Effector memory CD8-positive, alpha-beta T cell (primary cell): ENCODE measurements at places on chromosomes 2 and 18.

GRCh38 chr2:157786663-157787363 is 89.3 kb downstream of the ACVR1 start:
- H3K4me1 ChIP-seq = peaks cover 9% of the 10 kb centered on the region
- no peak for DNase-seq
- H3K4me3 ChIP-seq = no peak overlapping the region
- H3K36me3 ChIP-seq = no peaks in the 10 kb centered on the region

DNA sequence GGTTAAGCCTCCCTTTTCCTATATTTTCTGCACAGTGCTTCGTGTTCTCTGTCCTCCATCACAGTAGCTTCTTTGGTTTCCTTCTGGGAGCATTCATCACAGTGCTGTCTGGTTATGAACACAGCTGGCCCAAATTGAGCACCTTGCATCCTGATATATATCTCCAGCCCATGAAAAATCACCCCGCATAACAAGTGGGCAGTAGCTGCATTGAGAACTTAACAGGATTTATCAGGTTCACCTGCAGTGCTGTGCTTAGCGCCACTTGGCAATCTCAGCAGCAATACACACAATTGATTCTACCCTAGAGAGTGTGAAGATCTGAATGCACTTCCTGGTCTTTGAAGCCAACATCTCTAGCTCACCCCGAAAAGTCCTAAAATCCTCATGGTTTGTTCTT is 408.0 kb downstream of the RNF144A start:
- H3K4me1 ChIP-seq = no peaks in the 10 kb centered on the region
- DNase-seq = no peak
- no peak overlapping the region for H3K4me3 ChIP-seq
- H3K36me3 ChIP-seq = no peaks in the 10 kb centered on the region

DNA sequence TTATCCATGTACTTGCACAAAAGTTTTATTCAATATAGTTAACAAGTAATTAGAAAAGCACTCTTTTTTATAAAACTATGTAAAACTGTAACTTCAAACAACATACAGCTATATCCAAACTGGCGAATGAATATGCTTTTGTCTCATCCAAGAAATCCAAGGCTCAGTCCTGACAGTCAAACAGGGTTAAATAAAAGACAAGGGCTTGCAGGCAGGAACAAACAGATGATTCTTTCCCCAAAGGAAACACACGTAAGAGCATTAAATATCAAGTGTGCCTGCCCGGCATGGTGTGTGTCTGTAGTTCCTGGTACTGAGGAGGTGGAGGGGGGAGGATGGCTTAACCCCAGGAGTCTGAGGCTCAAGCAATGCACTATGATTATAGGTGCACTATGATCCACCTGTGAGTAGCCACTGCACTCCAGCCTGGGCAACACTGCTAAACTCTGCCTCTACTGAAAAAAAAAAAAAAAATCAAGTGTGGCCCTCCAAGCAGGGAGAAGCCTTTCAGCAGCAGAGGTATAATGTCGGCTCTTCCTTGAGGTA is 171.3 kb downstream of the DLGAP1 start:
- no peak for DNase-seq
- H3K27ac ChIP-seq = no peak overlapping the region
- H3K36me3 ChIP-seq = no peaks in the 10 kb centered on the region
- H3K4me1 ChIP-seq = no peaks in the 10 kb centered on the region
- H3K27me3 ChIP-seq = no peaks in the 10 kb centered on the region

- H3K36me3 ChIP-seq = no peaks in the 10 kb centered on the region
- H3K27me3 ChIP-seq = no peaks in the 10 kb centered on the region
- no peak overlapping the region for H3K4me3 ChIP-seq
- no peaks in the 10 kb centered on the region for H3K4me1 ChIP-seq
Observed at GRCh38 chr2:189151906-189152305, 27.7 kb downstream of the COL5A2 start.

DNA sequence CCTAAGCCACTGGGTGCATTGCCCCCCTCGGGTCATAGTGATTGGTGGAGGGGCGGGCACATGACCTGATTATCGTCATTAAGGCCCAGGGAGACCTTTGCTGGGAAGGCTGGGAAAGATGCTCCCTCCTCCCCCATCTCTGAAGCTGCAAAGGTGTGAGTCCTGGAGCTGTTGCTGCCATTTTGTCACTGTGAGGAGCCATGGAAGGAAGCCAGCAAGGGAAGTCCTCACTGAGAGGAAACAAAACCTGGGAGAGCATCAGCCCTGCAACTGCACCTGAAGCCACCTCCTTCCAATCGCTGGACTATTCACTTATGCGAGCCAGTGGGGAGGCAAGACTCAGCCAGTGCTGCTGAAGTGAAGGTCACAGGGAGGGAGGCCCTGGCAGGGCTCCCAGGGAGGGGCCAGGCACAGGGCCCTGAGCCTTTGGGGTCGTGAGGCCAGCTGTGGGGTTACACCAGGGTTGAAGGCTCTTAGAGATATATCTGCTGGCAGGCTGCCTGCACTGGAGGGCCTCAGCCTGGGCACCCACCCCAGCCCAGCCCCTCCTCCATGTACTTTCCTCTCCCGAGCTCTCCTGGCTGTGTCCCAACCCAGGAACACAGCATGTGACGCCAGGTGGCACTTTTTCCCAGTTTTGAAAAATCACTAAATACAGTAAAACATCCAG is 10.7 kb upstream of the FAHD2A start:
- no peaks in the 10 kb centered on the region for H3K4me1 ChIP-seq
- DNase-seq = no peak
- H3K27ac ChIP-seq = no peak overlapping the region
- peaks cover 20% of the 10 kb centered on the region for H3K27me3 ChIP-seq
- H3K36me3 ChIP-seq = no peaks in the 10 kb centered on the region

DNA sequence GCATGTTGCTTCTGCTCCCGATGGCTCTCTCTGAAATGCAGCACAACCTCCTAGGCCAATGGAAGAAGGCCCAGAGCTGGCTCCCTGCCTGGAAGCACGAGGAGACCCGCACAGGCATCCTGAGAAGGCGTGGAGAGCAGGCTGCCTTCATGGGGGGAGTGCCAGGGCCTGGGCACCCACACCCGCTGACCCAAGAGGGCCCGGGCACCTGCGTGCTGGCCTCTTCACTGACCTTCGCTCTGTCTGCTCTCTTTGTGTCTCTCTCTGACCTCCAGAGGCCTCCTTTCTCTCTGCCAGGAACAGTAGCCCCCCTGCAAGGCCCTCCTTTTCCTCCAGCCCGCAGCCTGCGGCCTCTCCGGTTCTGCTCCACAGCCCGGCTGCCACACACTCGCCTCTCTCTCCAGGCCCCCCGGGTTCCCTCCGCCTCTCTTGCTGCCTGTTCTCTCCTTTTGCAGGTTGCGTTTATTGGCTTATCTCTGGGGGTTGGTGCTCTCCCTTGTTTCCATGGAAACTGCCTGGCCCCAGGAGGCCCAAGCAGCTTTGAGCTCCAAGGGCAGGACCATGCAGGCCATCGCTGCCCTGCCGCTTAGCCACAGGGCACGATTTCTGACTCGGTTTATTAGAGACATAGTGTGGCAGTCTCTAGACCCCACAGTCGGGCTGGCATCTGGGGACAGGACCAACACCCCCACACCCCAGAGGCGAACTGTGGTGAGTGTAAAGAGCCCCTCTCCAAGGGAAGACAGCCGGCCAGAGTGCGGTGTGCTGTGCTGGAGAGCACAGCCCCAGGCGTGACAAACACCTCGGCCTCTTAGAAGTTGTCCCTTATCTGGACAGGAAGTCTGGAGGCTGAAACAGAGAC is 1.7 kb downstream of the MZT2B start:
- H3K27me3 ChIP-seq = no peaks in the 10 kb centered on the region
- H3K4me1 ChIP-seq = peaks cover 17% of the 10 kb centered on the region
- peaks cover 16% of the 10 kb centered on the region for H3K36me3 ChIP-seq
- peak overlapping the region; percentile 76 for H3K4me3 ChIP-seq
- peak overlapping the region; percentile 88 for H3K27ac ChIP-seq

DNA sequence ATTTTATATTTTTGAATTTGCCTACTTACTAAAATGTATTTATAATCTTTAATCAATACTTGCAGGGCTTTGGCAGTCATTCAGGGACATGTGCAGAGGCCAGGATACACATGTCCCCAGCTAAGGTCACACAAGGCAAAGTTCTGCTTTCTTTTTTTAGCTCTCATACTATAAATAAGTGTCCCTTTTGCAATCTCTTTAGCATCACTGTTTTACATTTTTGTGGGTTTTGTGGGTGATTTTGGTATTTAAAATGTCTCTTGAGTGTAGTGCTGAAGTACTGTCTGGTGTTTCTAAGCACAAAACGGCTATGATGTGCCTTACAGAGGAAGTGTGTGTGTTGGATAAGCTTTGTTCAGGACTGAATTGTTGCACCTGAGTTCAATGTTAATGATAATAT is 309.0 kb upstream of the GULP1 start:
- H3K4me3 ChIP-seq = no peak overlapping the region
- no peak overlapping the region for H3K27ac ChIP-seq
- no peaks in the 10 kb centered on the region for H3K4me1 ChIP-seq

GRCh38 chr18:41461114-41461513 is 493.9 kb upstream of the PIK3C3 start:
- no peaks in the 10 kb centered on the region for H3K27me3 ChIP-seq
- no peak for DNase-seq
- no peak overlapping the region for H3K27ac ChIP-seq
- no peaks in the 10 kb centered on the region for H3K4me1 ChIP-seq
- H3K4me3 ChIP-seq = no peak overlapping the region
- no peaks in the 10 kb centered on the region for H3K36me3 ChIP-seq

DNA sequence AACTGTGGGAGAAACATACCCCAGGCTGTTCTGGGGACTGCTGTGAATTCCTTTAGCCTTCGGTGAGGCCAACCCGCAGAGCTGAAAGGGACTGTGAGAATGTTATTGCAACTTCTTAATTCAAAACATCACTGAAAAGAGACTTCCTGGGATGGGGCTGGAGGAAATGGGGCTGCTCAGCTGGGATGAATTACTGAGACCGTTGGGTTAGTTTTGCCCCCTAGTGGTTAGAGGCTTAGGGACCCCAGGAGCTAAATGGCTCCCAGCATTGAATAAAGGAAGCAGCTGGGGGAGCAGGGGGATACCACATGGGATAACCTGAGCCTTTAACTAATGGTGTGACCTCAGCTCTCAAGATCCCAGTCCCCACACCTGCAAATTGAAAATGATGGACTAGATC is 941.1 kb upstream of the FANCL start:
- H3K27me3 ChIP-seq = no peaks in the 10 kb centered on the region
- H3K27ac ChIP-seq = no peak overlapping the region
- no peaks in the 10 kb centered on the region for H3K4me1 ChIP-seq
- H3K36me3 ChIP-seq = no peaks in the 10 kb centered on the region
- no peak for DNase-seq

GRCh38 chr2:239051891-239052445 is 204.1 kb downstream of the TWIST2 start:
- no peak overlapping the region for H3K27ac ChIP-seq
- no peak for DNase-seq
- no peaks in the 10 kb centered on the region for H3K27me3 ChIP-seq

DNA sequence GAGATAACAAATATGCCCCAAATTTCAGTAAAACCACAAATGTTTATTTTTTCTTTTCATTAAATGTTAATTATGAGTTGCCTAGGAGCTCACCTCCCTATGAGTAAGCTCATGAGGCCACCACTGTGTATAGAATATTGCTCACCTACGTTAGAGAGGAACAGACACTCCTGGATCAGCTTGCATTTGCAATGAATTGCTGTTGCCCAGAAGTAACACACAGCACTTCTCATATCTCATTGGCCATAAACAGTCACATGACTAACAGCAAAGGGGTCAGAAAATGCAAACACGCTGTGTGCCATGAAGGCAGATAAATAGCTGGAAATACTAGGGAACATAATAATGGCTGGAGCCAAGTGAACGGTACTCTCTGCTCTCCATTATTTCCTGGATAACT is 89.0 kb upstream of the GALNT5 start:
- no peaks in the 10 kb centered on the region for H3K4me1 ChIP-seq
- H3K4me3 ChIP-seq = no peak overlapping the region
- no peaks in the 10 kb centered on the region for H3K27me3 ChIP-seq
- no peak for DNase-seq
- H3K36me3 ChIP-seq = no peaks in the 10 kb centered on the region

- peaks cover 35% of the 10 kb centered on the region for H3K4me1 ChIP-seq
- no peak for DNase-seq
- peaks cover 59% of the 10 kb centered on the region for H3K36me3 ChIP-seq
- no peak overlapping the region for H3K4me3 ChIP-seq
- no peaks in the 10 kb centered on the region for H3K27me3 ChIP-seq
Observed at GRCh38 chr18:24111936-24112335, 26.9 kb upstream of the CABYR start.

GRCh38 chr2:146209842-146210275 is 1635.0 kb upstream of the ACVR2A start:
- H3K4me3 ChIP-seq = no peak overlapping the region
- H3K36me3 ChIP-seq = no peaks in the 10 kb centered on the region
- no peaks in the 10 kb centered on the region for H3K27me3 ChIP-seq
- H3K4me1 ChIP-seq = no peaks in the 10 kb centered on the region

DNA sequence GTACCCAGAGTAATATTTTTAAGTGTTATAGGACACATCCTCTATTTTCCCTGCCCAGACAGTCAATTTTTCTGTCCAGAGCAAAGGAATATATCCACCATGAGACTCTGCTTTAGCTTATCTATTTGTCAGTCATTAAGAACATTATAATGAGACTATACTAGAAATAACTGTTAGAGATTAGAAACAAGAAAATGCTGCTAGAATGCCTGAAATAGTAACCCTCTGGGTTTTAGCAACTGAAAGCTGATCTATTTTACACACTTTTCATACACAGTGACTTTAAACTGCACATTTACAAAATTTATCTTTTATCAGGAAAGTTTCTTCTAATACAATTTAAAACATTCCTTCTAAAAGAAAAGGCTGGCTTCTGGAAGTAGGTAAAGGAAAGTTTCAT is 39.6 kb downstream of the MBD2 start:
- H3K27ac ChIP-seq = no peak overlapping the region
- H3K4me1 ChIP-seq = no peaks in the 10 kb centered on the region
- H3K36me3 ChIP-seq = peaks cover 12% of the 10 kb centered on the region
- no peaks in the 10 kb centered on the region for H3K27me3 ChIP-seq
- DNase-seq = no peak

DNA sequence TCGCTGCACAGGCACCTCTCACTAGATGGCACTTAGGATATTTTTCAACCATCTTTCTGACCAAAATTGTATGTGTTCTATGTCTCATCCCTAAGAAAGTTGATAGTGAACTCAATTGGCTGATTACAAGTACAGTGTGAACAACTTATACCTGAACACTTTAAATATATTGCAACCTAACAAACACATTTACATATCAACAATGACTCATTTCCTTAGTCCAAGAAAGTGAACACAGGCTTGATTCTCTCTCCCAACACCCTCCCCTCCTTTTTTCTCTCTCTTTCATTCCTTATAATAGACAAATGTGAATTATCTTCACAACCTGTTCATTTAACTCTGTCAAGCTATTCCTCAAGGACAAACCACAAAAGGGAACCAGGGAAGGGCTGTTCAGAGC is 192.0 kb downstream of the SLC8A1 start:
- H3K4me3 ChIP-seq = no peak overlapping the region
- no peak for DNase-seq
- no peaks in the 10 kb centered on the region for H3K27me3 ChIP-seq
- no peak overlapping the region for H3K27ac ChIP-seq

GRCh38 chr18:45384137-45384961 is 230.9 kb upstream of the SLC14A2 start:
- H3K27ac ChIP-seq = no peak overlapping the region
- peaks cover 40% of the 10 kb centered on the region for H3K27me3 ChIP-seq
- peaks cover 4% of the 10 kb centered on the region for H3K4me1 ChIP-seq
- H3K36me3 ChIP-seq = no peaks in the 10 kb centered on the region
- peak; percentile 12 for DNase-seq
- no peak overlapping the region for H3K4me3 ChIP-seq

- no peak overlapping the region for H3K27ac ChIP-seq
- no peaks in the 10 kb centered on the region for H3K27me3 ChIP-seq
- H3K36me3 ChIP-seq = no peaks in the 10 kb centered on the region
- no peaks in the 10 kb centered on the region for H3K4me1 ChIP-seq
- no peak for DNase-seq
Observed at GRCh38 chr2:65749545-65749944, 317.1 kb upstream of the SPRED2 start.
